ENCODE measurements at places on chromosomes 6 and 20.

GRCh38 chr6:100103194-100103593 lies 109.2 kb upstream of the MCHR2 start:
- DNase-seq, result no peak

DNA sequence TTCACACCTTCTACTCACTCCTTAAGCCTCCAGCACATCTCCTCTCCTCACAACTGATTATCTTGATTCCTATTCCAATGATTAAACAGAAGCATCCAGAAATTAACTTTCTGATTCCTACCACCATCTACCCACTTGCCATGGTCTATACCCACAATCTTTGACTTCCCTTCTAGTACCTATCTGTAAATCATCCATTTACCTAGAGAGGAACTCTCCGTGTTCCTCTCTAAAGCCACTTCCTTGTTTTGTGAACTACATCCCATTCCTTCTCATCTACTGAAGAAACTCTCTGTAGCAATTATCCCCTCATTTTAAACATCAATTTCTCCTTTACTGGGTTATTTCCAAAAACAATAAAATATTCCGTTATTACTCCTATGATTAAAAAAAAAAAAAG lies 167.3 kb downstream of the ARHGAP18 start:
- DNase-seq, result no peak

DNA sequence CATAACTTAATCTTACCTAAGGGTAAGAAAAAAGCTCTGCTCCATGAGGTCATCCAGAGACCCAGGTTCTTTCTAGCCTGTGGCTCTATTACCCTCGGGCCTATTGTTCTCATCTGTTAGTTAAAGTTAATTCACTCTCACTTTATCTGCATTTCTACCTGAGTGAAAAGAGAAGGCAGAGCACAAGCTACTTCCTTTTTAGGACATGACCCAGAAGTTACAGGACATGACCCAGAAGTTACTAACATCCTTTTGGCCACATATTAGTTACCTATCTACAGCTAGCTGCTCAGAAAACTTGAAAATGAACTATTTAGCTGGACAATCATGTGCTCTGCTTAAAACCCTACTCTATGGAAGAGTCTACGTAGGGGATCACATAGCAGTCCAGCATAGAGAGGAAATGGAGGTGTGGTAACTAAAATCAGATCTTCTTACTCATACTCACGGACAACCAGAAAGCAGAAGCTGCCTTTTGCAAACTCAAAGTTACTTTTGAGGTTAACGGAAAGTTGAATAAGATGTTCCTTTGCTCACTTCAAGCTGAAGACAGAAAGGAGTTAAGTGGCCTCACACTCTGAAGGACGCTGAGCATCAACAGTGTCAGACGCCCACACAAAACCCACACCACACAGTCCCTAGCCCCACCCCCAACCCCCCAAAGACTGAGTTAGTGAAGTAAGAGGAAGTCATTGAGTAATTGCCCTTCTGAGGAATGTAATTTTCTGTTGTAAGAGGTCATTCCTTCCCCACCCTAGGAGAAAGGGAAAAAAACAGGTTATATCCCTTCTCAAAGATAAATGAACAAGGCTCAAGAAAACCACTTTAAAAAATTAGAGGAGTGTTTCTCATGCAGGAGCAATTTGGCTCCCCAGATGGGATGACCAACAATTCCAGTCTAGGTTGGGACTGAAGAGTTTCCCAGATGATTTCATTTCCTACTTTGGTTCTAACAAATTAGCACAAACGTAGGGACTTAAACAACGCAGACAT lies 45.9 kb upstream of the TAB2 start:
- DNase-seq, result no peak

DNA sequence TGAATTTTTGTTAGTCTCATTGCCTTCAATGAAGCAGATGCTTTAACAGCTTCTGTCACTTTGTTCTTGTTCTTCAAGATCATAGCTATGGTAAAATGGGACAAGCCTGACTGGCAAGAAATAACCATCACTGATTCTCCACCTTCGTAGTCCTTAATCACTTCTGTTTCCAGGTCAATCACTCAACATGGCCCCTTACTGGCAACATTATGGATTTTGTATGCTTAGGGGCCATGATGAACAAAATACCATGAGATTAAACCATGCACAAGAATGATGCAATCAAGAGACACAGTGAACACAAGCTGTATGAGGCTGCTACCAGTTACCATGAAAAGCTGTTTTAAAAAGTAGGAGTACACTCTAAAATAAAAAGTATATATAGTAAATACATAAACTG lies 32.8 kb downstream of the ADNP start:
- DNase-seq, result no peak

DNA sequence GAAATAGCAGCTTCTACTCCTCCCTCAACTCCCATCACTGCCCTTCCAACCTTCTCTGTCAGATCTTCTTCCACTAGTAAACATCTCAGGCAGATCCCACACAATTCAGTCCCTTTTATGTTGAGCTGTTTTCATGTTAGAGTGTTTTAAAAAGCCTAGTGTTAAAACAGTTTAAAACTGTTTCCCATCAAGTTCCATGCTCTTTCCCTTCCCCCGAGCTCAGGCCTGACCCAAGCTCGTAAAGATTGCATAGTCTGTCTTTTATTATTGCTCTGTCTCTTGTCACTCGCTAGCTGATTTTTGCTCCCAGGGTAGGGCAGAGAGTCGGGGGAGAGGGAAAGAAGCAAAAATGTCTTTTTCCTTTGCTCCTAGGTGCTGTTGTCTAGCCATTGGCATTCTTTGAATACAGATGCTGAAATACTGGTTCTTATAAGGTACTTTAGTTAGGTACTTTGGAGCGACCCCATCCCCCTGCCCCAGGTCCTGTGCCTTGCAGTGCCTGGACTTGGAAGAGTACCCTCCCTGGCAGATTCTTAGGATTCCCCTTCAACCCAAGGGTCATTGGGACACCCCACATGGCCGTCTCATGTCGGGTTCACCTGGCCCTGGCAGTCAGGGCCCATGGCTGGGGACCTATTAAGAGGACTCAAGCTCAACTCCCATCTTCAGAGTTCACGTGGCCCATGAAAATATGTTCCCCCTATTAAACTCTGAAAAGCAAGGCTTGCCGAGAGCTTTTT lies 101.2 kb upstream of the ARMC2 start:
- no peak for DNase-seq

DNA sequence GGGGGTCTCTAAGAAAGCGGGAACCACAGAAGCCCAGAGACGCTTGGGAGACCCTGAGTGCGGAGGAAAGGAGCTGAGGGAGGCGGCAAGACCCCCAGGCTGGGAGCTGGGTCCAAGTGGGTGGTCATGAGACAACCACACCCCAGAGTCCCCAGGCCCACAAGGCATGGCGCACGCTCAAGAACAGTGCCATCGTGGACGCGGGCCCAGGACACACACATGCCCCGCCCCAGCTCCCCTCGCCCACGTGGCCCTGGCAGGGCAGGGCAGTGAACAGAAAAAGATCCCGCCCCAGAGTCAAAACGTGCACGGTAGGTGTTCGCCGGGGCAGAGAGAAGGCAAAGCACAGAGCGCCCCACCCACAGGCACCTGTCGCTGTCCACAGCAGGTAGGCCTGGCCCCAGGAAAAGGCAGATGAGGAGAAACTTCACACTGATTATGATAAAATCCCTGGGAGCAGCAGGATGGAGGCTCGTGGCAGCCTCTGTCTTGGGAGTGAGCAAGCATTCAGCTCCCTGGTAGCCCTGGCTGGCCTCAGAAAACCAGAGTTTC lies 50.0 kb downstream of the BPIFB1 start:
- no peak for DNase-seq

GRCh38 chr20:53621482-53622246 lies 28.0 kb upstream of the ZNF217 start:
- DNase-seq, result peak; percentile 33

DNA sequence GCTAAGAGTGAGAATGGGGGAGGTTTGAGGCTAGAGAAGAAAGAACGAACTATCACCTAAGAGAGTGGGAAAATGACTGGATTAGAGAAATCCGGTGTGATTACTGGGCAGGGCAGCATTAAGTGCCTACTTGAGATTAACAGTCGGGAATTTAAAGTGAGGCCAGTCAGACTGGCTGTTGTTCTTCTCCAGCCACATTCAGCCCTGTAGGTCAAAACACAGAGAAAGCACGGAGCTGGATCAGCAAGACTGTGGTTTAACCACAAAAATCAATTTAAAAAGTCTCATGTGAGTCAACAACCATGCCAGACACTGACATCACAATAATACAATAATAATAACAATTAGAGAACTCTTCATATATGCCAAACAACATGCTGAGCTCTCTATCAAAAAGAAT lies 301.9 kb upstream of the SGK1 start:
- DNase-seq, result no peak

GRCh38 chr6:80523531-80523997 lies 417.1 kb downstream of the BCKDHB start:
- peak; percentile 60 for DNase-seq

DNA sequence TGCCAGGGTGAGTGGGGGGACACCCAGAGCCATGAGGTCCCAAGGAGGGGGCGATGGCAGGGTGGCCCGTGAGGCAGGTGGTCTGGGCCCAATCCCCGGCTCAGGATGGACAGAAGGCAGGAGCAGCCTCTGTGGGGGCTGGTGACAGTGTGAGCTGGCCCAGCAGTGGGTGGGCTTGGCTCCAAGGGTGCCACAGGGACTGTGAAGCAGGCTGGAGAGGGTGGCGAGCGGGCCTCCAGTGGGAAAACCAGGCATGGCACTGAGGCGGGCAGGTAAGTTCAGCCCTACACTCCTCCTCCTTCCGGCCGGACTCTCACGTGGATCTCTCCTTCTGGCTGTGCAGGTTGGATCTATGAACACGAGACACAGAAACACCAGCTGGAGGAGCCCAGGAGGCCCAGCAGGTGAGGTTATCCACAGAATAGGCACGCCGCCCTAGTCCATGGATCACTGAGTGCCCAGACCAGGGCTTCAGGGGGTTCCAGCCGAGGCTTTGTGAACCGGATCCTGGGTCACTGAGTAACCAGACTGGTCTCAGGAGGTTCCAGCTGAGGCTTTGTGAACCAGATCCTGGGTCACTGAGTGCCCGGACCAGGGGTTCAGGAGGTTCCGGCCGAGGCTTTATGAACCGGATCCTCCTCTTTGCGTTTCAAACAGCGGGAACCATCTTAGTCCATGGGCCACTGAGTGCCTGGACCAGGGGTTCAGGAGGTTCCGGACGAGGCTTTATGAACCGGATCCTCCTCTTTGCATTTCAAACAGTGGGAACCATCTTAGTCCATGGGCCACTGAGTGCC lies 76.4 kb upstream of the BHLHE23 start:
- peak; percentile 6 for DNase-seq

DNA sequence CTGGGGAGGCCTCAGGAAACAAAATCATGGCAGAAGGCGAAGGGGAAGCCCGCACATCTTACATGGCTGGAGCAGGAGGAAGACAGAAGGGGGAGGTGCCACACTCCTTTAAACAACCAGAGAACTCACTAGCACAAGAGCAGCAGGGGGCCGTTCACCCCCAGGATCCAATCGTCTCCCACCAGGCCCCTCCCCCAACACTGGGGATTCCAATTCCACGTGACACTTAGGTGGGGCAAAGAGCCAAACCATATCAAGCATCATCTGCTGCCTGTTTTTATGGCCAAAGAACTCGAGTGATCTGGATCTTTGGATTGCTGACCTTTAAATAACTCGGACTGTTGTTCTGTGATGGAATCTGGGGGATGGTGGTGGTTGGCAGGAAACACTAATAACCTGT lies 28.0 kb downstream of the PNLDC1 start:
- no peak for DNase-seq

- DNase-seq, result no peak
These were observed 1.2 kb upstream of the MYCT1 start for GRCh38 chr6:152696522-152696921.

All from psoas muscle (tissue), 8 donors.